HuH-7.5 (cell line): ENCODE measurements at places on chromosomes 6 and 20.

DNA sequence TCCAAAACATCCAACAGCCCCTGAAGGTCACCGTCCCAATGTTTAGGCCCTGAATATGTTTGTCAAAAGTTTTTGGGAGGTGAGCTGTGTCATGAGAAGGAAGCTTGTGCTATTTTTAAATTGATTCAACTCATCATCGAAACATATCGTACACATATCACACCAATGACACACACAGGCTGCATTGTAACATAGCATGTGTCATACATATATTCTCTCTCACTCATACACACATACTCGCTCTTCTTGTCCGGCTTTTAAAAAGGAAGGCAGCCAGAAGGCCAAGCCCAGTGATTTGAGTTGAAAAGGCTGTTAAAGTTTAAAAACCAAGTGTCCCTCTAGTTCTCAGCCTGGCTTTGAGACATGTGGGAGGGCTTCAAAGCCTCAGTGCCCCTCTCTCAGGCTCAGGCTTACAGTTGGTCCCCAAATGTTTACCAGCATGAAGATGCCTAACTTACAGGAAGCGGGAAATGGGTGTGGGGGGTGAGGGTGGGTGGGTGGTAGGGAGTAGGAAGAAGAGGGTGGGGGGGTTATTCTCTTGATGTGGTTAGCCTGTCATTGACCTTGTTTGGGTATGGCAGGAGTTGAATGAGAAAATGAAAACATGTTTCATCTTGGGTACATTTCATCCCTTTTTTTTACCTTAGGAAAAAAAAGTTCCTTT lies 3.3 kb upstream of the PRDM1 start:
- DNase-seq = no peak

DNA sequence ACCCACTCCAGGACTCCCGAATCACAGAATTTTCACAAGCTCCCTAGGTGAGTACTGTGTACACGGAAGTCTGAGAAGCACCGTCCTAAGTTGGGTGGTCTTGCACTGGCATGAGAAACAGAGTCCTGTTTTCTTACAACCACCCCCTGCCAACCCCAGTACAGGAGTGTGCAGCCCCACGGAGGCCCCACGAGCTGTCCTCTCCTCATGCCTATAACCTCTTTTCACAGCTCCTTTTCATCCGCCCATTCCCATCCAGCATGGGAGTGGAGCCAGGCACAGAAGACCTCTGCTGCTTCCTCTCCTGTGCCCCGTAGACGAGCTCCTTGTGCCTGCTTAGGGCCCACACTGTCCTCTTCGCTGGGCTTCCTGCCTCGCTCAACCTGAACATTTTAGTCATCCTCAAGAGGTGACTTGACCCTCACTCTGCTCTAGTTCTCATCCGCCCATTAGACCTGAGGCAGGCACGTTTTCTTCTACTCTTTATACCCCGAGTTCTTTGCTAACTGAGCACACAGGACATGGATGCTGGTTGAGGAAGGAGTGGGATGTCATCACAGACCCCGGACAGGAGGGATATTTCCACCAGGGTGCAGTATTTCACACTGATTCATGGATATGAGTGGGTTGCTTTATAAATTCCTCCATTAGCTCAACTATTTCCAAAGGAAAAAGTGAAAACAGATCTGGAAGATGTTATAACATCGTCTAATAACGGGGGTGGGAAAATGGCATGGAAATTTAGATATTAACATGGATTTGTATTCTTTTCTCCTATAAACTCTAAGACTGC lies 160.5 kb downstream of the TTLL2 start:
- no peak for DNase-seq

GRCh38 chr6:5552243-5552642 lies 290.9 kb downstream of the FARS2 start:
- DNase-seq = no peak

GRCh38 chr20:49969946-49970345 lies 12.8 kb upstream of the SNAI1 start:
- no peak for DNase-seq

DNA sequence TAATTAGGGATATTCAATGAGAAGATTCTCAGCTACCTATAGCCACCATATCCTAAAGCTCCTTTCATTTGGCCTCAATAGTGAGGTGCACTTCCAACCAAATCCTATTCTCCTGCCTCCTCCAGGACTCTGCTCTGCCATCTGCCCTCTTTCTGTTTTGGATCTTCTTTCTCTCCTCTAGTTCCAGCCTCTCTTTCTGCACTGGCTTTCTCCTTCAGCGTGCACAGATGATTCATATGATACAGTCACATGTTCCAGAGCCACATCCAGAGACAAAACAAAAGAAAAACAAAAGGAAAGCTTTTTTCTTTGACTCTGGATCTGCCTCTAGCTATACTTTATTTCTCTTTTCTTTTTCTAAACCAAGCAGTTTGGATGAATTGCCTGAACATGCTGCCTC lies 531.9 kb upstream of the MAN1A1 start:
- DNase-seq = no peak

GRCh38 chr6:9025796-9026394 lies 590.5 kb upstream of the SLC35B3 start:
- DNase-seq = no peak

DNA sequence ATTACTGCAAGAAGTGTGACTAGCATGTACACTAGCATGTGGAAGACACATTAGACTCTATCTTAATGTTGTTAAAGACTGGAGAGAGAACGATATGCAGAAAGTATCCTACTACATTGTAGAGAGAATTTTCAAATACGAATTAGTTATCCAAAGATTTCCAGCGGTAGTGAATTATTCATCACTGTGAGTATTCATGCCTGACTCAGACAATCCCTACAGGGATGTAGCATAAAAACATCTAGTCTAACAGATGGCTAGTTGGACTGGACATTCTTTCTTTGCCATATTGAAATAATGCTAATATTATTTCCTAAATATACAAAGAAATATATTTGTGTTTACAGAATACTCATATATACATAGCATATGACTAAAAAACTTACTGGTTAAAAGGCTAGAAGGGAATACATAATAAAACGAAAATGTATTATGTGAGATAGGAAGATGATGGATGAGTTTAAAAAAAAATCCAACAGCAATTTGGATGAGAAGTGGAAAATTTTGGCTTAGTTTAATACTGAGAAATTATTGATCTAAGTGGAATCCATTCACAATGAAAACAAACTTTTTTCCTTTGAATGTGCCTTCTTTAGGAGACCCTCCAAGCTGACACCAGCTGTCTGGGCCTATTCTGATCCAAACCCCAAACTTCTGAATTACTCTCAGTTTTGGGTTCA lies 580.7 kb downstream of the RFPL4B start:
- no peak for DNase-seq

- peak; percentile 5 for DNase-seq
These were observed 341.8 kb downstream of the CDKAL1 start for GRCh38 chr6:20876036-20876435.
